Naive thymus-derived CD8-positive, alpha-beta T cell (primary cell): ENCODE measurements at places on chromosomes 1 and 21.

GRCh38 chr1:17297991-17298390 is 10.0 kb upstream of the PADI4 start:
- DNase-seq = no peak

GRCh38 chr1:42081475-42081874 is 71.7 kb upstream of the GUCA2B start:
- no peak for DNase-seq

DNA sequence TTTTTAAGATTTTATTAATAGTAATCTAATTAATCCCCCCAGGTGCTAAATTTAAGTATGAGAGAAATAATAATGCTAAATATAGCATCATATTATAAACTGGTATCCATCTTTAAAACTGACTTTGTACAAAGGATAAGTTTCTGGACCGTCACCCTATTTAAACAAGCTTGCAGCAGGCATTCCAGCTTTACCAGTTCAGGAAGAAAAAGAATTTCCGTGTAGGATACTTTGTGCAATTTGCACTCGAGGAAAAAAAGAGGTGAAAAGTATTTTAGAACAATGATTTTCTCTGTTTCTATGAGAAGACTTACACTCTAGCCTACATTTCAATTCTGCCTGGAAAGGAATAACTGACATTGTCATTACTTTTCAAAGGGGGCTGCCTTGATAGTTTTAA is 27.6 kb downstream of the HMCN1 start:
- no peak for DNase-seq

DNA sequence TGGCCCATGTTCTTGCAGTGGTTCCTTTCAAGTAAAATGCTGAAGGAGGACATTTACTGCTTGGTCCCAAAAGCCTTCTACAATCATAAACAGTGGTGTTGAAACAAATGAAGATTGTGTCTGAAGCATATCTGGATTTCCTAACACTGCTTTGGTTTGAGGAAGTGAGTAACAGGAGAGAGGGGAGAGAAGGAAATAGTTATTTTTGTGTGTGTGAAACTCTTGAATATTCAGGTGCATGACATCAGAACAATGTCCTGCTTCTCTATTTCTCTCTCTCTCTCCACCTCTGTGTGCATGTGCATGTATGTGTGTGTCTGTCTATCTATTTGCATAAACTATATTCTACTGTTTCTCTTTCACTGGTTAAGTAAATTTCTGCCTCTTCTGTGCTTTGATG is 61.4 kb upstream of the TNFSF18 start:
- DNase-seq = no peak

- DNase-seq = no peak
These were observed 49.7 kb downstream of the APP start for GRCh38 chr21:26120828-26121227.

DNA sequence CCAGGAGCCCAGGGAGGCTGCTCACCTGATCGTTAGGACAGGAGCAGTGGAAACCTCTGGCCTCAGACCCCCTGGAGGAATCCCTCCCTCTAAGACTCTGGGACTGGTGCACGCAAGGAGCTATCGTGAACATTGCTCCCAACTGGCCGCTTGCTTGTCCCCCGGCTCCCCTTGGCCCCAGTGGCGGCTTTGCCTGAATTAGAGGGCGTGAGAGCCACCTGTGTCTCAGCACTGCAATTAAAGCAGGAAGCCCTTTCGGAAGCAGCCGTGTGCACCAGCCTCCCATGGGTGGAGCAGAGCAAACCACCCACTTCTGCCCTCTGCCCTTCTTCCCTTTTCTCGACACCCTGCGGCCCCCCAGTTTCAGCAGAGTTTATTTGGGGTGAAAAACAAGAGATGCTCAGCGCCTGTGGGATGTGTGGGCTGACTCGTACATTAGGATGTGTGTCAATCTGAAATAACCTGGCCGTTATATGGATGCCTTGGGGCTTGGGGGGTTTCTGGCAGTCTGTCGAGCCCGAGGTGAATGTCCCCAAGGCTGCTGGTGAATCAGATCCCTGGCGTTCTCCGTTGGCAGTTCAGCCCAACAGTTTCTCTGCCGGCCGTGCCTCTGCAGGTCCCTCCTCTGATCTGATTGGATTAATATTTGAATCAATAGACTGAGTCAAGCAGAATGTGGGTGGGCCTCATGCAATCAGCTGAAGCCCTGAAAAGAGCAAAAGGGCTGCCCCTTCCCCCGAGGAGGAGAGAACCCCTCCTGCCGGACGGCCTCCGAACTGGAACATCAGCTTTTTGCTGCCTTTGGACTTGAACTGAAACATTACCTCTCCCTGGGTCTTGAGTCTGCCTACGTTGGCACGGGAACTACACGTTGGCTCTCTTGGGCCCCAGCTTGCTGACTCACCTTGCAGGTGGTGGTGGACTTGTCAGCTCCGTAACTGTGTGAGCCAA is 7.3 kb upstream of the UMODL1 start:
- peak; percentile 49 for DNase-seq

- DNase-seq = no peak
These were observed 403 bp downstream of the MXRA8 start for GRCh38 chr1:1357871-1358432.

DNA sequence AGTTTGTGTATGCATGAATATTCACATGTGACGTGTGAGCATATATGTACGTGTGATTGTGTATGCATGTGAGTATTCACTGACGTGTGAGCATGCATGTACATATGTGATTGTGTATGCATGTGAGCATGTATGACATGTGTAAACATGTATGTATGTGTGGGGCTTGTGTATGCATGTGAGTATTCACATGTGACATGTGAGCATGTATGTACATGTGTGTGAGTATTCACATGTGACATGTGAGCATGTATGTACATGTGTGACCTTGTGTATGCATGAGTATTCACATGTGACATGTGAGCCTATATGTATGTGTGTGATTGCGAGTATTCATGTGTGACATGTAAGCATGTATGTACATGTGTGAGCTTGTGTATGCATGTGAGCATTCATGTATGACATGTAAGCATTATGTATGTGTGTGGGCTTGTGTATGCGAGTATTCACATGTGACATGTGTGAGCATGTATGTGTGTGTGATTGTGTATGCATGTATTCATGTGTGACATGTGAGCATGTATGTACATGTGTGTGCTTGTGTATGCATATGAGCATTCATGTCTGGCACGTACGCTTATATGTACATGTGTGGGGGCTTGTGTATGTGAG is 47.8 kb downstream of the COL18A1 start:
- DNase-seq = no peak

DNA sequence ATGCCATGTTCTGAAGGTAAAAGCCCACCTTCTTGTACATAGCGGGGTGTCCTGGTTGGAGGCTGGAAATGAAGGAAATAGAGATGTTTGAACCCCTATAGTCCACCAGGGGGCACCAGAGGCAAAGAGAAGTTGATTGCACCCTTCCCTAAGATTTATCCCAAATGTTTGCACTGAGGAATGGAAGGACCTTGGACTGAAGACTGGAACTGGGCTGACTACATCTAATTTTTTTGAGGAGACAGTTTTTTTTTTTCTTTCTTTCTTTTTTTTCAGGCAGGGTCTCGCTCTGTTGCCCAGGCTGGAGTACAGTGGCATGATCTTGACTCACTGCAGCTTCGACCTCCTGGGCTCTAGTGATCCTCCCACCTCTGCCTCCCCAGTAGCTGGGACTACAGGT is 55.3 kb upstream of the EIF4G3 start:
- DNase-seq = peak; percentile 49

- no peak for DNase-seq
These were observed 33.9 kb downstream of the MRAP start for GRCh38 chr21:32332463-32332951.

- DNase-seq = no peak
These were observed 146.1 kb upstream of the VANGL1 start for GRCh38 chr1:115495625-115496024.

GRCh38 chr1:182080955-182081582 is 19.6 kb upstream of the ZNF648 start:
- DNase-seq = peak; percentile 5

GRCh38 chr1:223269006-223269405 is 95.0 kb downstream of the SUSD4 start:
- no peak for DNase-seq

- no peak for DNase-seq
These were observed 23.9 kb upstream of the KNCN start for GRCh38 chr1:46575300-46575699.

GRCh38 chr1:5296095-5296494 is 641.7 kb downstream of the AJAP1 start:
- no peak for DNase-seq

DNA sequence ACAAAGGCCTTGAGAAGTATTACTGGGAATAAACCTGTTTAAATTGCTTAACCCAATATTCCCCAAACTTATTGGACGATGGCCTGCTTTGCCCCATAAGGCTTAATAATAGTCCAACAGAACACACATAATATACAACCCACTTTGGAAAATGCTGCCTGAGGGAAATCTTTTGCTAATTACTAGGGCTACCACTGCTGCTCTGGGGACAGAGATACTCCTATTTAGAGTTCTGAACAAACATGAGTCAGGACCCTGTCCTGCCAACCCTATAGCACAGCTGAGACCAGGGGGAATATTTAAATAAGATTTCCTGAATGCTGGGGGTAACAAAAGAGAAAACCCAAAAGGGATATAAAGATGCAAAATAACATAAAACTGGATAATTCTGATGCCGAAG is 139.1 kb downstream of the BRINP2 start:
- DNase-seq = no peak

- no peak for DNase-seq
These were observed 160.1 kb downstream of the SLC45A1 start for GRCh38 chr1:8477983-8478362.

GRCh38 chr1:183734543-183735036 is 70.3 kb upstream of the RGL1 start:
- DNase-seq = no peak

- no peak for DNase-seq
These were observed 7.5 kb downstream of the PRPF38B start for GRCh38 chr1:108699375-108700332.

DNA sequence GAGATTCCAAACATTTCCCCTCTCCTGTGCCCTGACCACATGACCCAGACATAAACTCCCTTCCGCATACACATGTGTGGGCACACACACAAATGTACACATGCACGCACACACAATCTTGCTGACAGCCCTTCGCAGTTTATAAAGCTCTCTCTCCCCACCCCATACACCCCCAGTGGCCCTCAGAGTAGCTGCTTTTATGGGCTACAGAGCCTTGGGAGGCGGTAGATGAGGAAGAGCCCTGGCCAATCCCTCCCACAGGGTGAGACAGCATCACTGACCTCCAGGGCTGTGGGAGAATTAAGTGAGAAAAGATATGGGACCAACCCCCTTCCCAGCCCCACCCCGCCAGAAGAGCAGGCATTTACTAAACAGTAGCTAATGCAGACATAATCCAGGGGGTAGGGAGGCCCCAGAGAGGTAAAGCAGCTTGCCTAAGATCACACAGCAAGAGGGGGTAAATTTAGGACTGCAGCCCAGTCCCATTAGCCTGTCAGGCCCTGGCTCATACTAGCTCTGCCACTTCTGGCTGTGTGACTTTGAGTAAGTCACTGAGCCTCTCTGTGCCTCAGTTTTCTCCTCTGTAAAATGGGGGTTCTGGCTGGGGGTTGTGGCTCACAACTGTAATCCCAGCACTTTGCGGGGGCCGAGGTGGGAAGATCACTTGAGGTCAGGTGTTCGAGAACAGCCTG is 5.1 kb downstream of the SDC3 start:
- DNase-seq = no peak

GRCh38 chr1:27144049-27144748 is 10.7 kb downstream of the SLC9A1 start:
- no peak for DNase-seq

- DNase-seq = no peak
These were observed 71.8 kb downstream of the EPHB2 start for GRCh38 chr1:22782406-22782805.
